GM23248 (cell line): ENCODE measurements at places on chromosomes 3 and 15. TPM values are rescaled to one million over a fixed set of nuclear protein-coding genes. Genes with fewer than 3 reads are reported as not detected.

GRCh38 chr15:56736308-56736707 lies 3.0 kb upstream of the ZNF280D start:
- no peak overlapping the region for H3K4me3 ChIP-seq
- no peaks in the 10 kb centered on the region for H3K27me3 ChIP-seq
- no peaks in the 10 kb centered on the region for H3K36me3 ChIP-seq
- peak; percentile 72 for DNase-seq
- H3K4me1 ChIP-seq = peaks cover 12% of the 10 kb centered on the region

ZNF197 gene
- total RNA-seq = 10.1 and 10.6 TPM in 2 replicates

- H3K27ac ChIP-seq = no peak overlapping the region
- no peak overlapping the region for H3K4me3 ChIP-seq
- DNase-seq = no peak
- H3K36me3 ChIP-seq = no peaks in the 10 kb centered on the region
- H3K27me3 ChIP-seq = no peaks in the 10 kb centered on the region
Measured at GRCh38 chr3:17830788-17831187, 88.4 kb upstream of the TBC1D5 start.

DNA sequence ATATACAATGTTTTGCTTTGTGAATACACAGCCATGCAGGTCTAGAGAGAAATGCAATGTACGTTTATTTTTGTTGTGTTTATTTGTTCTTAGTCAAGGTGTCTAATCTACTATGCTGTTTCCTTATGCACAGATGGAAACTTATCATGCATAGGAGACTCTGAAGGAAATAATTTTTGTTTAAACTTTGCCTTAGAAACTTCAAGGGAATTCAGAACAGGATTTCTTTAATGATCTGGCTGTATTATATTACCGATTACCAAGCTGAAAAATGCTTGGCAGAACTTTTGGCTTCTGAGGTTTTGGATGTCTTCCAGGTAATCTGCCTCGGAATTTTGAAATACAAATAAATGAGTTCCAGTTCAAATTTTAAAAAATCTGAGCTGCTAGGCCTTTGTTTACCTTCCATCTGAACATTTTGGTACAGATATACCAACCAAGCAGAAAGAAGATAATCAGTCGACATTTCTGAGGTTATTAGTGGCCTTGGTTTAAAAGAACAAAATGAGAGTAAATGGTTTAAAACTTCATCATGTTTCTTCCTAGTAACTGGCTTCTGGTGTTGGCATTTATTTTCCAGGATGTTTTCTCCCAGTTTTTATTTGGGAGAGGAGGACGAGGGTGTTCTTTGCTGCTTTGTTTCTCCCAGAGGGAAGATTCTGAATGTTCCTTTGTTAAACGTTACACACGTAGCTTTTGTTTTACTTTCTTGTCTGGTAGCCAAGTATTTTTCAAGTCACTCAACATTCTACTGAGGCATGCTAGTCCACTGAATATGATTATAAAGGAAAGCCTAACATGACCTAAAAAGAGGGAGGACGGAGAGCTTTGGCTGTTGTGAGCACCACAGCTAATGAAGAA lies 421.8 kb upstream of the TBL1XR1 start:
- peak; percentile 68 for DNase-seq
- H3K36me3 ChIP-seq = no peaks in the 10 kb centered on the region
- no peaks in the 10 kb centered on the region for H3K27me3 ChIP-seq
- no peak overlapping the region for H3K4me3 ChIP-seq
- peaks cover 26% of the 10 kb centered on the region for H3K4me1 ChIP-seq

- H3K4me3 ChIP-seq = no peak overlapping the region
- peak; percentile 70 for DNase-seq
- H3K27me3 ChIP-seq = no peaks in the 10 kb centered on the region
- H3K4me1 ChIP-seq = peaks cover 63% of the 10 kb centered on the region
- H3K27ac ChIP-seq = peak overlapping the region; percentile 77
- H3K36me3 ChIP-seq = no peaks in the 10 kb centered on the region
Measured at GRCh38 chr3:139309880-139310279, 33.9 kb upstream of the MRPS22 start.

- H3K27ac ChIP-seq = no peak overlapping the region
- H3K4me1 ChIP-seq = no peaks in the 10 kb centered on the region
- H3K27me3 ChIP-seq = peaks cover 11% of the 10 kb centered on the region; the same call in 1 of the 2 replicates
- H3K36me3 ChIP-seq = no peaks in the 10 kb centered on the region
Measured at GRCh38 chr3:10344147-10344943, 23.4 kb upstream of the SEC13 start.

DNA sequence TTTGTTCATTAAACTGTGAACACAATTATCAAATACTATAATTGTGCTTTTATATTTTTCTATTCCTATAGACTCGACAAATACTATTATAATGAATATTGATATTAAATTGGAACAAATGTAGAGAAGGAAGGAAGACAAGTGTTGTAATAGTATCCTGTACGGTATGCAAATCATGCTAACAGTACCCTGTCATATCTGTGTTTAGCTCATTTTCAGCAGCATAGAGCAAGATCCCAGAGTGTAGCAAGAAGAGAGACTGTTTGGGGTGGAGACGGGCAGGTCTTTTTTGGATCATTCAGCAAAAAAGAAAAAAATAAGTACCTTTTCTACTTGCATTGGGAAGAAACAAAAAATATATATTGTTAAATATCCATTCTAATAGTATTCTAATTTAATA lies 224.1 kb downstream of the TPRG1 start:
- H3K27ac ChIP-seq = no peak overlapping the region
- H3K27me3 ChIP-seq = no peaks in the 10 kb centered on the region
- no peaks in the 10 kb centered on the region for H3K4me1 ChIP-seq
- H3K36me3 ChIP-seq = no peaks in the 10 kb centered on the region

DNA sequence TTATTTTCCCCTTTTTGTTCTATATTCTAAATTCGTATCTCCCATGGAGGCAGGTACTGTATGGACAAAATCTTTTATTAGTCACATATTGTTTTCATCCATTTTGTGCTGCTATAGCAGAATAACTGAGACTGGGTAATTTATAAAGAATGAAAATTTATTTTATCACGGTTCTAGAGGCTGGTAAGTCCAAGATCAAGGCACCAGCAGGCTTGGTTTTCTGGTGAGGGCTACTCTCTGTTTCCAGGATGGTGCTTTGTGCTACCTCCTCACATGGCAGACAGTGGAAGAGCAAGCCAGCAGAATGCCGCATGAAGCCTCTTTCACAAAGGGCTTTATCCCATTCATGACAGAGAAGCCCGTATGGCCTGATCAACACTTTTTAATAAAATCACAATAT lies 421.9 kb upstream of the TPRG1 start:
- H3K27ac ChIP-seq = no peak overlapping the region
- H3K4me3 ChIP-seq = no peak overlapping the region
- H3K4me1 ChIP-seq = no peaks in the 10 kb centered on the region

GRCh38 chr3:106191211-106191610 lies 322.4 kb upstream of the CBLB start:
- no peak for DNase-seq
- no peaks in the 10 kb centered on the region for H3K36me3 ChIP-seq
- no peaks in the 10 kb centered on the region for H3K27me3 ChIP-seq
- no peaks in the 10 kb centered on the region for H3K4me1 ChIP-seq
- H3K27ac ChIP-seq = no peak overlapping the region

XCR1 gene
- total RNA-seq = not detected in 2 replicates

MST1R gene
- total RNA-seq = 0.32 TPM in 1 of 2 replicates, not detected in the other

- no peak overlapping the region for H3K4me3 ChIP-seq
- peak; percentile 57 for DNase-seq
- H3K27me3 ChIP-seq = no peaks in the 10 kb centered on the region
- H3K27ac ChIP-seq = no peak overlapping the region
Measured at GRCh38 chr3:106337116-106337515, 468.3 kb upstream of the CBLB start.

CLSTN2 gene
- not detected in 2 replicates for total RNA-seq

- DNase-seq = peak; percentile 88
- no peaks in the 10 kb centered on the region for H3K27me3 ChIP-seq
- H3K4me1 ChIP-seq = peaks cover 31% of the 10 kb centered on the region
- peak overlapping the region; percentile 24 for H3K4me3 ChIP-seq
- H3K27ac ChIP-seq = peak overlapping the region; percentile 80
Measured at GRCh38 chr3:12194209-12194608, 35.5 kb upstream of the TIMP4 start.

GRCh38 chr15:65913631-65914199 lies 44.4 kb downstream of the RAB11A start:
- H3K4me1 ChIP-seq = peaks cover 3% of the 10 kb centered on the region
- no peak overlapping the region for H3K4me3 ChIP-seq
- DNase-seq = no peak
- H3K27ac ChIP-seq = no peak overlapping the region
- no peaks in the 10 kb centered on the region for H3K36me3 ChIP-seq

- no peak overlapping the region for H3K27ac ChIP-seq
- no peaks in the 10 kb centered on the region for H3K36me3 ChIP-seq
- no peak overlapping the region for H3K4me3 ChIP-seq
Measured at GRCh38 chr15:61499376-61499775, 270.3 kb upstream of the RORA start.

GRCh38 chr15:41836713-41837454 lies 1.8 kb upstream of the PLA2G4B start:
- H3K36me3 ChIP-seq = no peaks in the 10 kb centered on the region
- no peak for DNase-seq
- no peak overlapping the region for H3K27ac ChIP-seq
- H3K4me1 ChIP-seq = no peaks in the 10 kb centered on the region

ARPC4 gene
- total RNA-seq = 315 and 325 TPM in 2 replicates

DNA sequence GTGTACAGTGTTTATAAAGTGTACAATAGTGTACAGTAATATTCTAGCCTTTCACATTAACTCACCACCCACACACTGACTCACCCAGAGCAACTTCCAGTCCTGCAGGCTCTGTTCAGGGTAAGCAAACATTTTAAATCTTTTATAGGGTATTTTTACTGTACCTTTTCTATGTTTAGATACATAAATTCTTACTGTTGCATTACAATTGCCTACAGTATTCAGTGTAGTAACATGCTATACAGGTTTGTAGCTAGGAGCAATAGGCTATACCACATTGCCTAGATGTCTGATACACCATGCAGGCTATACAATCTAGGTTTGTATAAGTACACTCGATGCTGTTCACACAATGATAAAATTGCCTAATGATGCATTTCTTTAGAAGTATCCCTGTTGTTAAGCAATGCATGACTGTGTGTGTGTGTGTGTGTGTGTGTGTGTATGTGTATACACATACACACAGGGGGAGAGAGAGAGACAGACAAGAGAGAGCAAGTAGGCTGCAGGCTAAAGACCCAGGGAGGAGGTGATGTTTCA lies 72.5 kb upstream of the PRR23C start:
- H3K36me3 ChIP-seq = no peaks in the 10 kb centered on the region
- peaks cover 45% of the 10 kb centered on the region for H3K4me1 ChIP-seq
- H3K4me3 ChIP-seq = no peak overlapping the region
- H3K27me3 ChIP-seq = no peaks in the 10 kb centered on the region
- peak; percentile 78 for DNase-seq
- H3K27ac ChIP-seq = peak overlapping the region; percentile 46

- H3K27ac ChIP-seq = peak overlapping the region; percentile 85
- peak; percentile 36 for DNase-seq
- H3K4me3 ChIP-seq = no peak overlapping the region
- H3K4me1 ChIP-seq = peaks cover 53% of the 10 kb centered on the region
Measured at GRCh38 chr15:48449734-48450133, 118.5 kb downstream of the DUT start.

DNA sequence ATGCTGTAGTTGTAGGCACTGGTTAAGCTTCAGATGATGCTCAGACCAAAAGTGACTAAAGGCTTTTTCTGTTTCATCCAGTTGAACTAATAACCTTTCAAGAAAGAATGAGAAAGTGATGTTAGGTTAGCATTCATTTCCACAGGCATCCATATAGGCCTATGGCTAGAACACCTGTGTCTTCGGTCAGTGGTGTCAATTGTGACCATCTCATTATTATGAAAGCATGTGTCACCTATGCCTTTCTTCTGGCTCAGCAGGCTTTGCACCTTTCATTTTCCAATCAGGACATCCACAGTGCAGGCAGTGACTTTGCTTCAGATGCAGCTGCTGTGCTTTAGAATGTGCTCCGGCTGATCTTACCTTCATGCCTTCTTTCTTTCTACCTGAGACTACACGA lies 57.9 kb downstream of the B3GNT5 start:
- no peak overlapping the region for H3K27ac ChIP-seq
- no peaks in the 10 kb centered on the region for H3K27me3 ChIP-seq
- no peak for DNase-seq
- peaks cover 7% of the 10 kb centered on the region; the same call in 1 of the 2 replicates for H3K4me1 ChIP-seq

FMN1 gene
- total RNA-seq = 2.0 and 2.2 TPM in 2 replicates

RNU5B-1 gene
- not detected in 2 replicates for total RNA-seq

DNA sequence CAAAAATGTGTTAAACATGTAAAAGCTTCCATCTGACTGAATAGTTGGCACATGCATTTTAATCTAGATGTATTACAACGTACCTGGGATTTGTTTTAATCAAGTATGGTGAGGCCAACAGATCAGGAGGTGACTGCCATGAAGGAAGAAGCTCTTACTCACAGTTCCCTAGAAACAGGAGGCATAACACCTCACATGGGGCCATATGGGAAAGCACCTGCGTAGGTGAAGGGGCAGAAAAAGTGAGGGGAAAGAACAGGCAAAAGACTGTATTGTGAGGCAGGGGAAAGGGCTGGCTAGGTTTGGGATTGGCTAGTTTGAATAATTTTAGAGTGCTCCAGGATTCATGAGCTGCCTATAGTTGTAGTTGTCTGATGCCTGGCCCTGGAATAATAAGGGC lies 9.6 kb downstream of the SQOR start:
- no peak overlapping the region for H3K27ac ChIP-seq
- no peaks in the 10 kb centered on the region for H3K27me3 ChIP-seq
- H3K4me1 ChIP-seq = peaks cover 62% of the 10 kb centered on the region
- no peak for DNase-seq
- no peak overlapping the region for H3K4me3 ChIP-seq

DNA sequence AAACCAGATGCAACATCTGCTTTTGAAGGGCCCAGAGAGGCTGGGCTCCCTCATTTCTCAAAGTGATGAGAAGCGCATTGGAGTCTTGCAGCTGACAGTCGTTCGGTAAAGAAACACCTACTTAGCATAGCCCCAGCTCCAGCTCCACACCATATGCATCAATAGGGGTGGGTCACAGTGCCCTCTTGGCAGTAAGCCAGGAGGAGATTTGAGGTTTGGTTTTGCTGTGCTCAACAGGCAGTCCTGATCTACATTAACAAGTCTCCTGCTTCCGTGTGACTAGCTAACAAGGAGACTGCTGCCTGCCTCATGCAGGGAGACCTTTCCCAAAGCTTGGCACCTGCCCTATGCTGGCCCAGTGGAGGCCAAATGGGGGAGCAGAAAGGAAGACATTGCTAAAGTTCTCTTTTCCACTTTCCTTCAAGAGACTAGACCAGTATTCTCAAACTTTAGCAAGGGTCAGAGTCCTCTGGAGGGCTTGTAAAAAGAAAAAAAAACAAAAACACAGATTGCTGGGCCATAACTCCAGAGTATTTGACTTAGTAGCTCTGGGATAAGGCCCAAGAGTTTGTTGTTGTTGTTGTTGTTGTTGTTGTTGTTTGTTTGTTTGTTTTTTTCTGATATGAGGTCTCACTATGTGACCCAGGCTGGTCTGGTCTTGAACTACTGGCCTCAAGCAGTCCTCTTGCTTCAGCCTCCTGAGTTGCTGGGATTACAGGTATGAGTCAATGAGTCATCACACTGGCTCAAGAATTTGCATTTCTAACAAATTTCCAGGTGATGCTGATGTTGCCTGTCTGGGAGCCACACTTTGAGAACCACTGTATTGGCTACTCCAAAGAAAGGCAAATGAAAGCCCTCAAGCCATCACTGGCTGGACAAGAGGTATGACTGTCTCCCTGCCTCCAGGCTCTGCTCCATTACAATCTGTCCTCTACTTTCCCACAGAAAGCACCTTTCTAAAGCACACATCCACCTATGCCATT lies 294.9 kb downstream of the RORA start:
- no peaks in the 10 kb centered on the region for H3K27me3 ChIP-seq
- H3K36me3 ChIP-seq = no peaks in the 10 kb centered on the region
- H3K4me3 ChIP-seq = no peak overlapping the region
- no peak overlapping the region for H3K27ac ChIP-seq
- peaks cover 19% of the 10 kb centered on the region for H3K4me1 ChIP-seq
